ENCODE measurements at places on chromosomes 1 and 21.

GRCh38 chr21:14271053-14271452, 55.1 kb downstream of the RBM11 start:
- no peak for DNase-seq

DNA sequence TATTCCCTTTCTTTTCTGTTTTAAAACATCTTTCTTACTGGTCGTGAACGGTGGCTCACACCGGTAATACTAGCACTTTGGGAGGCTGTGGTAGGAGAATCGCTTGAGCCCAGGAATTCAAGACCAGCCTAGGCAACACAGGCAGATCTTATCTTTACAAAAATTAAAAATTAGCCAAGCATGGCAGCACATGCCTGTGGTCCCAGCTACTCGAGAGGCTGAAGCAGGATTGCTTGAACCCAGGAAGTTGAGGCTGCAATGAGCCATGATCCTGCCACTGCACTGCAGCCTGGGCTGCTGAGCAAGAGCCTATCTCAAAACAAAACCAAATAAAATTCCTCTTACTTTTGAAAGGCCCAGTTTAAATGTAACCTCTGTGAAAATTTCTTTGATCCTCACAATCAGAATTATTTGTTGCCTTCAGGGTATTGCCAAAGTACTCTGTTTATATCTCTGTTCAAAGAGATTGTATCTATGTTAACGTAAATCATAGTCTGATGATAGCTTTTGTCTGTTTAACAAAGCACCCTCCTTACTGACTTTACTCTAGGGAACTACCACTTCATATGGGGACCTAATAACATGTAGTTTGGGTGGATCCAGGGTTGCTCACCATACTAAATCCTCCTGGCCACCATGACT, 71.6 kb downstream of the RERE start:
- no peak for DNase-seq

- no peak for DNase-seq
Measured at GRCh38 chr1:209871006-209871405, 43.2 kb downstream of the UTP25 start.

- DNase-seq = no peak
Measured at GRCh38 chr1:31222176-31222575, 17.5 kb downstream of the NKAIN1 start.

GRCh38 chr1:26922431-26922729, 837 bp downstream of the NUDC start:
- DNase-seq = no peak

DNA sequence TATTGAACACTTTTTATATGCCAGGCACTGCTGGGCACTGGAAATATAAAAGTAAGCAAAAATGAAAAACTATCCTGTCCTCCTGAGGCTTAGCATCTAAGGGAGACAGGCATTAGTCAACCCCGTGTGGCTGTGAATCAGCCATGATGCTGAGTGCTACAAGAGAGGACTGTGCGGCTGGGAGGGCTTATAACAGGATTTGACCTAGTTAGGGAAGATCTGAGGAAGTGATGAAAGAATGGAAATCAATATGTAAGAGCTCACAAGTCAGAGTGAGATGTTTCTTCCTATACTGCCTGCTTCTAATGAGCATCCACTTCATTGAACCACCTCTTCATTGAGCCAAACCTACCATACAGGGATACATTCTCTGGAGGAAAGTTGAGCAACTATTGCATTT, 15.1 kb downstream of the TRIM45 start:
- no peak for DNase-seq

DNA sequence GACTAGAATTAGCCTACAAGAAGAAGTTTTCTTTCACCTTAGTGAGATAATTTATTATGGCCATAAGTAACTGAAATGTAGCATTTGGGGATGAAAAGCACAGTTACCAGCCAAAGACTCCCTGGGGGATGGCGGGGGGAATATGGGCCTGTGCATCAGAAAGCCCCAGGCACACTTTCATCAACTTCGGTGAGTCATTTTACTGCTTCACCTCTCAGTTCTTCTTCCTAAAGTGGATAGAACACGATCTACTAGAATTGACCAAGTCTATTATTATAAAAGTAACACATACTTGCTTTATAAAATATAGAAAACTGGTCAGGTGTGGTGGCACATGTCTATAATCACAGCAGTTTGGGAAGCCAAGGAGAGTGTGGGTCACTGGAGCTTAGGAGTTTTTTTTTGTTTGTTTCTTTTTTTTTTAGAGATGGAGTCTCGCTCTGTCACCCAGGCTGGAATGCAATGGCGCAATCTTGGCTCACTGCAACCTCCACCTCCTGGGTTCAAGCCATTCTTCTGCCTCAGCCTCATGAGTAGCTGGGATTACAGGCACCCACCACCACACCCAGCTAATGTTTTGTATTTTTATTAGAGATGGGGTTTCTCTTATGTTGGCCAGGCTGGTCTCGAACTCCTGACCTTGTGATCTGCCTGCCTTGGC, 141.8 kb downstream of the ZZZ3 start:
- peak; percentile 77 for DNase-seq

DNA sequence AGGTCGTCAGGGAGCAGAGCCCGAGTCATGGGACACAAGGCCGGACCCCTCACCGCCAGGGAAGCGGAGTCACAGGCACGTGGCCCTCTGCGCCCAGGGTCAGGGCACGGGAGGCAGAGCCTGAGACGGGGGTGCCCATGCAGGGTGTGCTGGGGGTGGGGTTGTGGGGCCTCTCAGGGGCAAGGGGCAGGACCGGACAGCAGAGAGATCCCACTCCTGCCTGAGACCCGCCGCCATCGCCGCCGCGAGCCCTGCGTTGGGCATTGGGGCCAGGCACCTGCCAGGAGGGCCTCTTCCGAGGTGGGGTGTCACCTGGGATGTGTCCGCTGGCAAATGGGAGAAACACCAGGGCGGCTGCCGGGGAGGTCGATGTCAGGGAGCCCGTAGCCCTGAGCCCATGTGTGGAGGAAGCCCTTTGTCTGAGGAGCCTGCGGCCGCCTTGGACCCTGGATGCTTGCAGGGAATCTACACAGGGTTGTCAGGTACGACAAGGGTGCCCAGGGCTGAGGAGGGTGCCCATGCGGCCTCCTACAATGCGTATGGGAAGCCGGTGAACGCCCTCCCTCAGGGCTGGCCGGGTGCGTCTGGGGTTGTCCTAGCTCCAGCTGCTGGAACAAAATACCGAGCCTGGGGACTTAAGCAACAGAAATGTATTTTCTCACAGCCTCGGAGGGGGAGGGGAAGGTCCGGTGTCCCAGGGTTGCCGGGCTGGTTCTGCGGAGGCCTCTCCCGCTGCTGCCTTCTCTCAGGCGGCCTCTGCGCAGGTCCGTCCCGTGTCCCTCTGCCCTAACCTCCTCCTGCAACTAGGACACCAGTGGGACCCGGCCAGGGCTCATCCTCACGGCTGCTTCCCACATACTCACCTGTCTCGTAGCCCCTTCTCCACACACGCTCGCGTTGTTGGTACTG, 16.4 kb upstream of the C1orf159 start:
- no peak for DNase-seq

DNA sequence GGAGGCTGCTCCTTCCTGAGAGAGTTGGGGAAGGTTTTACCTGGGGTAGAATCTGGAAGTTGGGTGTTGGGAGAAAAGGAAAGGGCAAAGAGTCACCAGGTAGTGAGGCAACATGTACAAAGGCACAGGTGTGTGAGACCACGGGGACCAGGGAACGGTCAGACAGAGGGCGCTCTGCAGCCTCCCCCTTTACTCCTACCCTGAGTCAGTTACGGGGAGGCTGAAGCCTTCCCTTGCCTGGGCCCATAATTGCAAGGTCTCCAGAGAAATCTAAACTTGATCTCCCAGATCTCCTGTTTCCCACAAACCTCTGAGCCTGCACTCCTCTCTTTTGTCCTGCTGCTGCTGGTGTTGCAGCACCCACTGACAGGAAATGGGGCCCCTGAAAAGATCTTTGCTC, 22.0 kb downstream of the CCN1 start:
- no peak for DNase-seq

- DNase-seq = no peak
Measured at GRCh38 chr1:204479387-204480136, 15.0 kb downstream of the PIK3C2B start.

GRCh38 chr1:172656576-172656975, 2.3 kb upstream of the FASLG start:
- no peak for DNase-seq

GRCh38 chr1:180372728-180373127, 129.6 kb downstream of the ACBD6 start:
- DNase-seq = no peak

- no peak for DNase-seq
Measured at GRCh38 chr1:241142493-241142892, 214.5 kb downstream of the RGS7 start.

DNA sequence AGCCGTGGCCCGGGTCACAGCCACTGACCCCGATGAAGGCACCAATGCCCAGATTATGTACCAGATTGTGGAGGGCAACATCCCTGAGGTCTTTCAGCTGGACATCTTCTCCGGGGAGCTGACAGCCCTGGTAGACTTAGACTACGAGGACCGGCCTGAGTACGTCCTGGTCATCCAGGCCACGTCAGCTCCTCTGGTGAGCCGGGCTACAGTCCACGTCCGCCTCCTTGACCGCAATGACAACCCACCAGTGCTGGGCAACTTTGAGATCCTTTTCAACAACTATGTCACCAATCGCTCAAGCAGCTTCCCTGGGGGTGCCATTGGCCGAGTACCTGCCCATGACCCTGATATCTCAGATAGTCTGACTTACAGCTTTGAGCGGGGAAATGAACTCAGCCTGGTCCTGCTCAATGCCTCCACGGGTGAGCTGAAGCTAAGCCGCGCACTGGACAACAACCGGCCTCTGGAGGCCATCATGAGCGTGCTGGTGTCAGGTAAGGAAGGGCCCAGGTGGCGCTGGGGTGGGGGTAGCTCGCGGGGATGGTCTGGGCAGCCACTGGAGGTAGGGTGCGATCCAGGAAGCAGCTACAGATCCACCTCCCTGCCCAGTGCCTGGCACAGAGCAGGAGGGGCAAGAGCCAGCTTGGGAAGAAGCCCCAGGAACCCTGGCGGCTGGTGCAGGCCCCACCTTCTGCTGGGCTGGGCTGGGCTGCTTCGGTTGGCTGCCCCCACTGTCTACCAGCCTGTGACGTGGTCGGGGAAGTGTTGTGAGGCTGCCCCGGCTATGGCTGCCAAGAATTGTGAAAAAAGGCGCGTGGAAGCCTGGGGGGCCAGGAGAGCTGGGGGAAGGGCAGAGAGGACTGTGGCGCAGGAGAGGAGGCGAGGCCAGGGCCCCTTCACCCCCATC, 3.8 kb downstream of the CELSR2 start:
- DNase-seq = peak; percentile 38

- DNase-seq = no peak
Measured at GRCh38 chr1:11294951-11295350, 22.0 kb downstream of the UBIAD1 start.

GRCh38 chr1:53356637-53357036, 28.8 kb upstream of the LRP8 start:
- no peak for DNase-seq

DNA sequence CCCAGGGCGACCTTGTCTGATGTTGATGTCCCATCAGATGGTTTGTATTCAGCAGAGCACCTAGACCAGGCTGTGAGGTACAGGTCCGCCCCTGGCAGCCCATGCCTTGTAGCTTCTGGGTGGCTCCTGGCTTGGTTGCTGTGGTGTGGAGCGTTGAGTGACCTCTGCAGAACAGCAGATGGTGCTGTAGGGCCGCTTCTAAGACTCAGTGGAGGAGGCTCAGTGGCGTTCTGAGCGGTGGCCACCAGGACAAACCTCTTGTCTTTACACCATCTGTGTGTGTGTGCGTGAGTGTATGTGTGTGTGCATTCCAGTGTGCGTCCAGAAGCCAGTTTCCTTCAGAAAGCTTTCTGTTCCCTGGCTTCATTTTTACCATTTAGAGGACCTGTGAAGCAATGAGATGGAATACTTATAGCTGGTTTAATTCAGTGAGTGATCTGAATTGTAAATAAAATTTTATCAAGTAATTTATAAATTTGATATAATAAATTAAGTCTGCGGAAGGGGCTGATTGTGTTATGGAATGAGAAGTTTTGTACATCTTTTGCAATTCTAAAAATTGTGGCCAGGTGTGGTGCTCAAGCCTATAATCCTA, 66.1 kb downstream of the ADARB1 start:
- DNase-seq = peak; percentile 90

GRCh38 chr1:184025242-184025675, 12.3 kb downstream of the COLGALT2 start:
- DNase-seq = peak; percentile 81

DNA sequence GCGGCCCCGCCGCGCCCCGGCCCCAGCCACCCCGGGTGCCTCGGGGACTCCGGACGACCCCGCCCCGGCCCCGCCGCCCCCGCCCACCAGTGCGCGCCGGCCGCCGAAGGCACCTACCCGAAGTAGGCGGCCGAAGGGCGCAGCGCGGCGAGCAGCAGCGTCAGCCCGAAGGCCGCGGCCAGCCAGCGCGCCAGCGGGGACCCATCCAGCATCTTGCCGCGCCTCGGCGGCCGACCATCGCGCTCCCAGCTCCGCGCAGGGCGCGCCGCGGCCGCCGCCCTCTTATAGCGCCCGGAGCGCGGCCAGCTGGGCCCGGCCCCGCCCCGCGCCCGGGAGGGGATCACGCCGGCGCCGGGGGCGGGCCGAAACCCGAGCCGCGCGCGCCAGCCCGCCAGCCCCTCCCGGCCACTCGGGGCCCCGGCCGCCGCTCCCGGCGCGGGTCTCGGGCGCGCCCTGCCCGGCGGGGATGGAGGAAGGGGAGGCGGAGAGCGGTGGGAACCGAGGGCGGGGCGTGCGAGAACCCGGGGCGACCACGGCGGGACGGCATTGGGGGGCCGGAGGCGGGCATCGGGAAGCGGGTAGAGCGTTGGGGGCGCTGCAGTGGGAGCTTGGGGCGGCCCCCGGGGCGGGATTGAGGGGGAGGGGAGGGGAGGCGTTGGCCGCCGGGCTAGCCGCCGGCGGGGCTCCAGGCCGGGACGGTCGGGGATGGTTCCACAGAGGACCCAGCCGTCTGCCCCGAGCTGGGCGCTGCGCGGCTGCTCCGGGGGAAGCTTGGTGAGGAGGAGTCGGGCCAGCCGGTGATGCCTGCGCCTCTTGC, at the start of gene WNT9A:
WNT9A (minus strand) TSS at position 257 of the 817 bp plus-strand sequence; CDS start at position 212, 45 bp downstream.
- peak; percentile 92 for DNase-seq

GRCh38 chr1:33842348-33842747, 21.5 kb upstream of the HMGB4 start:
- DNase-seq = no peak

Measured in cardiac muscle cell (in vitro differentiated cells and primary cell).